RWPE2 (cell line): ENCODE measurements at places on chromosomes 5 and 9.

GRCh38 chr5:592158-592557 lies 20.0 kb upstream of the CEP72 start:
- H3K4me3 ChIP-seq, result no peak overlapping the region
- no peaks in the 10 kb centered on the region for H3K36me3 ChIP-seq
- H3K27me3 ChIP-seq, result peaks cover 52% of the 10 kb centered on the region
- H3K27ac ChIP-seq, result no peak overlapping the region

DNA sequence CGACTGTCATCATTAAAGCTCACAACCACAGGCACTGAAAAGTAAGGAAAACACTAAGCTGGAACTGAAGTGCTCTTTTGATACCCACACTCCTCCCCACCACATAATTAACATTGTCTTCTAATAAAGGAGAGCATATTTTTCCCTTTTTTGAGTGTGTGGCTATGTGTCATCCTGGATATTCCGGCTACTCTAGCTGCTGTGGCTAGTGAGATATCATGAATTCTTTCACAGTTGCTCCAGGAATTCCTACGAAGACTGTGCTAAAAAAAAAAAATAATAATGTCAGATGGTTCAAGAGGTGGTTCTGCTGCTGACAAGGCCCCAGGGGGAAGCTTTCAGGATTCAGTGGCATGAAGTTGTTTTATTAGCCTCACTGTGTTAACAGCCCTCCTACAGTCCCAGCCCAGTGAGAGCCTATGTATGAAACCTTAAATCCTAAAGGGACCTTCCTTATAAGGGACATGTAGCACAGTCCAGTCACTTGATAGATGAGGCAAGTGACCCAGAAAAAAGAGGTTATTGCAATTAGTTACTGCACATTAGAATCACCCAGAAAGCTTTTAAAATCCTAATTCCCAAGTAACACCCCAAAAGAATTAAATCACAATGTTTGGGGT lies 46.6 kb downstream of the TMEM252 start:
- DNase-seq, result no peak
- H3K4me3 ChIP-seq, result no peak overlapping the region

GRCh38 chr9:112072721-112073638 lies 102.1 kb downstream of the SUSD1 start:
- H3K27ac ChIP-seq, result peak overlapping the region; percentile 21
- no peak for DNase-seq
- no peak overlapping the region for H3K4me3 ChIP-seq

- H3K27me3 ChIP-seq, result no peaks in the 10 kb centered on the region
- no peak overlapping the region for H3K27ac ChIP-seq
- no peak for DNase-seq
- H3K4me1 ChIP-seq, result no peaks in the 10 kb centered on the region
- H3K36me3 ChIP-seq, result no peaks in the 10 kb centered on the region
Measured at GRCh38 chr9:11457825-11458790, 845.3 kb upstream of the PTPRD start.

- DNase-seq, result no peak
- no peak overlapping the region for H3K27ac ChIP-seq
- no peaks in the 10 kb centered on the region for H3K27me3 ChIP-seq
- H3K36me3 ChIP-seq, result no peaks in the 10 kb centered on the region
- H3K4me3 ChIP-seq, result no peak overlapping the region
- H3K4me1 ChIP-seq, result peaks cover 8% of the 10 kb centered on the region
Measured at GRCh38 chr5:143693651-143694252, 118.2 kb upstream of the HMHB1 start.

DNA sequence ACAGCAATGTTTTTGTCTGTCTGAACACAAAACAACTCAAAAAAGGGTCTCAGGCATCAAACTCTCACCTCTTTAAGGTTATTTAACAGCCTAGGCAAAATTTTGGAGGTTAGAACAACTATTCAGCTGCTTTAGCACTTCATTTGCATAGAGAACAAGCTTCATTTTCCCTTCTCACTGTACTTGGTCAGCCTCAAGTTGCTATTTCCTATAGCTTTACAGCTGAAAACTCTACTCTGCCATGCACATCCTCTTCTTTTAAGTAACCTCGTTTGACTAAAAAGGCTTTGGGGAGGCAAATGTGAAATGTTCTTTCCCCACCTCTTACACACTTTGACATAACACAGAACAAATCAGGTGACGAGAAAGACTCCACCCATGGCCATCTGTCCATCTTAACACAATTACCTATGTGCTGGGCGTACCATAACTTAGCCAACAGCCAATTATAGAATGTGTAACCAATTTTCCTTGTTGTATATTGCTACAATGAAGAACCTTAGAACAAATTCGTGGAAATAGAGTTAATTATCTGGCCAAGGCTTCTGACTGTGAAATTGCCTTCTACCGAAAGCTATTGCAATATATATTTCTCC lies 195.7 kb downstream of the DCP2 start:
- DNase-seq, result no peak
- H3K4me3 ChIP-seq, result no peak overlapping the region
- no peaks in the 10 kb centered on the region for H3K36me3 ChIP-seq
- H3K27ac ChIP-seq, result no peak overlapping the region
- H3K27me3 ChIP-seq, result no peaks in the 10 kb centered on the region
- H3K4me1 ChIP-seq, result peaks cover 26% of the 10 kb centered on the region

- no peak for DNase-seq
- no peak overlapping the region for H3K27ac ChIP-seq
- H3K27me3 ChIP-seq, result no peaks in the 10 kb centered on the region
- peaks cover 28% of the 10 kb centered on the region for H3K36me3 ChIP-seq
Measured at GRCh38 chr5:75681125-75681830, 36.0 kb downstream of the POC5 start.

- no peaks in the 10 kb centered on the region for H3K27me3 ChIP-seq
- DNase-seq, result no peak
- no peaks in the 10 kb centered on the region for H3K36me3 ChIP-seq
- H3K4me3 ChIP-seq, result no peak overlapping the region
Measured at GRCh38 chr5:159641371-159642039, 274.8 kb upstream of the ADRA1B start.

GRCh38 chr5:153569036-153569435 lies 78.6 kb downstream of the GRIA1 start:
- H3K27ac ChIP-seq, result no peak overlapping the region
- H3K27me3 ChIP-seq, result no peaks in the 10 kb centered on the region
- no peaks in the 10 kb centered on the region for H3K36me3 ChIP-seq
- no peak for DNase-seq

DNA sequence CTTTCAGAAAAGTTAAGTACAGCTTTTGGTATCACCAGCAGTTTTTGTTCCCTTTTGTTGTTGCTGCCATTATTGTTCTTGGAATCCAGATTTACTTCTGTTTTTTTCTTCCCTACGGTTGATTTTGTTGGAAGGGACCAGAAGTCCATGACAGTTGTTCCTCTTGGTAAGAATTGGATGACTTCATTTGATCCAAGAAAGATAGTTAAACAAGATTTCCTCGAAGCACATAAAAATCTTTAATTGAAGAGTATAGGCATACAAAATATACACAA lies 65.4 kb downstream of the CDC42SE2 start:
- H3K4me1 ChIP-seq, result peaks cover 30% of the 10 kb centered on the region
- H3K36me3 ChIP-seq, result peaks cover 6% of the 10 kb centered on the region; the same call in 1 of the 2 replicates
- no peak overlapping the region for H3K4me3 ChIP-seq

DNA sequence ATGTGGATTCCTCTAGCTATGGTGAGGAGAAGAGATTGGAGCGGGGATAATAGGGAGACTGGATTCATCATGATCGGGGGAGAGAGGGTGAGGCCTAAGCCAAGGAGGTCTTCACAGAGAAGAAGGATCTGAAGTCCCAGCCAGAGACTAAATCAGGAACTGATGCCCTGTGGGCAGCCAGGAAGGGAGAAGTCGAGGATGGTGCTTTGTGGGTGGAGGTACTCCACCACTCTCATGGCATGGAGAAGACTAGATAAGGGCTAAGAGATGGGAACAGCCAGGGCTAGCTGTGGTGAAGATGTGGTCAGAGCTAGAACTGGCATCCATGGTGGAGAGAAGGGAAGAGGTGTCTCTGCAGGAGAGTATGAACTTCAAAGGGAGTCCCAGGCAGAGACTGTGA lies 3.0 kb upstream of the RGS14 start:
- H3K4me3 ChIP-seq, result no peak overlapping the region
- no peaks in the 10 kb centered on the region for H3K27me3 ChIP-seq
- peaks cover 13% of the 10 kb centered on the region for H3K4me1 ChIP-seq
- H3K27ac ChIP-seq, result no peak overlapping the region

DNA sequence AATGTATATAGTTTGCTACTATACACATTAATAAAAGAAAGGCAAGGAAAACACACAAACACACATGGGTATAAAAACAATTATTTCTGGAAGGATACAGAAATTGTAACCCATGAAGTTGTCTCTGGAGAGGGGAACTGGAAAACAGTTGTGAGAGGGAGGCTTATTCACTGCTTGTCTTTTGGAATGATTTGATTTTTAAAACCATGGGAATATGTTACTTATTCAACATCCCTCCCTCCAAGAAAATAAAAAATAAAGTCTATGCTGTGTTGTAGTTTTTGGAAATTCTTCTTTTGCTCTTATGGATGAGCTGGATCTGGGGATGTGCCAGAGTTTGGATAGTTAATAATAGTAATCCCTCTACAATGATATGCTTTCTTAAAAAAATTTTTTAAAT lies 6.0 kb upstream of the C1QTNF2 start:
- peaks cover 19% of the 10 kb centered on the region for H3K27me3 ChIP-seq
- no peak overlapping the region for H3K27ac ChIP-seq
- no peak for DNase-seq
- no peaks in the 10 kb centered on the region for H3K36me3 ChIP-seq
- no peak overlapping the region for H3K4me3 ChIP-seq

- H3K27me3 ChIP-seq, result no peaks in the 10 kb centered on the region
- DNase-seq, result peak; percentile 96
- peaks cover 29% of the 10 kb centered on the region for H3K4me1 ChIP-seq
- H3K4me3 ChIP-seq, result no peak overlapping the region
- H3K27ac ChIP-seq, result peak overlapping the region; percentile 82
- H3K36me3 ChIP-seq, result no peaks in the 10 kb centered on the region
Measured at GRCh38 chr9:137411645-137412380, 11.1 kb downstream of the EXD3 start.

DNA sequence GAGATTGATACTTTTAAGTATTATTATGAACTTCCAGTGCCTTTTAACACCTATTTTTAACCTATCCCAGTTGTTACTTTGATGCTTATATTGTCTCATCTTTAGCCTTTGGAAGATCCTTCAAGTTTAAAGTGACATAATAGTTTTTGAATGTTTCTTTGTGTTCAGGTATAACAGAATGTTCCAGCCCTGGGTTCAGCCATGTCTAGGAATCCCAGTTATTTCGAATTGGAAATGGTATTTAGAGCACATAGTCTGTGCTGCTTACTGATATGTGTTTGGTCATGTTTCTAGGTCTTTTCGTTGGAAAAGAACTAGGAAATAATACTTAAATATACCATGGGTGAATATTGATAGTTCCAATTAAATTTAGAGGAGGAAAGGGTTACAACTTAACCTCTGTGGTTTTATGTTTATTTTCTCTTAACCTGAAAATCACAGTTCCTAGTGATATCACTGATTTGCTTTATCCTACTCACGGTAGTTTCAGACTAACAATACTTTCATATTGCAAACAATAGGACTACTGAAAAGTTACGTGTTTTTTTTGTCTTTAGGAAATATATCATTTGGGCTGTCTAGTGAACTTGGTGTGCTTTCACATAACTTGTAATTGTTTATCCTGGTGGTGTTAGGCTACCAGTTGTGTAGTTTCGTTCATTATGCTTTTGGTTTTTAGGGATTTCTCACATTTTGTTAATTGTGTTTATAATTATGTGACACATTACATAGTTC lies 37.8 kb downstream of the UHRF2 start:
- no peak for DNase-seq
- no peaks in the 10 kb centered on the region for H3K27me3 ChIP-seq
- no peak overlapping the region for H3K27ac ChIP-seq

DNA sequence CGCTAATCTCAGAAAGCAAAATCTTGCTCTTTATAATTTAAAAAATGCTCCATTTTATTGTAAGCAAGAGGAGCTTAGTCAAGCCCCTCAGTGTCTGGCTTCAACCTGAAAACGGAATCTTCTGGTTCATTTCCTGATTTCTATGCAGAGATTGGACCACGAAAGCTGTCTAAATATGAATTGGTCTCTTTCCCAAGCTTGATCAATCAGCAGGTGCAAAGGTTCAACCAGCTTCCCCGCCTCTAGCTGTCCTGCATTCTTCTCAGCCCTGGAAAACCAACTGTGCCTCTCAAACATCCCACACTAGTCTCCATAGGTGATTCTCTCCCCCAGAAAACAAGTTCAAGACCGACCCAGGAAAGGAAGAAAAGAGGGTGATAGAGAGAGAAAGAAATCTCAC lies 34.5 kb downstream of the FNBP1 start:
- H3K4me1 ChIP-seq, result no peaks in the 10 kb centered on the region
- no peak overlapping the region for H3K4me3 ChIP-seq
- H3K27ac ChIP-seq, result no peak overlapping the region
- no peak for DNase-seq
- H3K36me3 ChIP-seq, result no peaks in the 10 kb centered on the region

- H3K4me1 ChIP-seq, result no peaks in the 10 kb centered on the region
- H3K36me3 ChIP-seq, result no peaks in the 10 kb centered on the region
- no peak for DNase-seq
- H3K27ac ChIP-seq, result no peak overlapping the region
- no peak overlapping the region for H3K4me3 ChIP-seq
Measured at GRCh38 chr5:90767710-90768109, 209.1 kb downstream of the ADGRV1 start.

DNA sequence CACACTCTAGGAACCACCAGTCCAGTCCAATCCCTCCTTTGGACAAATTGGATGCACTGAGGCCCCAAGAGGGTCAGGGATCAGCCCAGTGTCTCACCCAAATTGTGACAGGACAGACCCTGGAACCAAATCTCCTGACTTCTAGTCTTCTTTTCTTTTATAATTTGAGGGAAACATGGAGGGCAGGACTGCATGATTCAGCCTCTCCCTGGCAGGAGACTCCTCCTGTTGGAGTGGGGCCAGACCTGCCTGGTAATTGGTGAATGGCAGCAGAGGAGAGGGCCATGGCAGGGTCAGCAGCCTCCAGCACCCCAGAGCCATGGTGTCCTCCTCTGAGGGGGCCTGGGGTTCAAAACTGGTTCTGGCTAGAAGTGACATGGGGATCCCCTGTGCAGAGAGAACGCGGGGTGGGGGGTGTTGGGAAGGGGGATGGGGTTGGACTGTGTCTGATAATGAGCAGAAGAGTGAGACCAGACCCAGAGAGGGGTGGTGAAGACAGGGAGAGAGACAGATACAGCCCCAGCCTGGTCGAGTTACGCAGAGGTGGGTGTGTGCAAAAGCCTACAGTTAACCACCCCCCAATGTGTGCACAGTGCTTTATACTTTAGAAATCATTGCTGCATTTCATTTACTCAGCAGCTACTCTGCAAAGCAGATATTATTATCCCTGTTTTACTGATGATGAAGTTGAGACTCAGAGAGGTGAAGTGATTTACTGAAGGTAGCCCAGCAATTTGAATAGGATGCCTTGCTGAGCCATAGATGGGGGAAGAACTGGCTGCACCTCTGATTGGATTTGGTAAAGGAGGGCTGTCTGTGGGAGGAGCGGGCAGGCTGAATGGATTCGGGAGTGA lies 3.8 kb upstream of the SYNPO start:
- H3K4me3 ChIP-seq, result no peak overlapping the region
- H3K27ac ChIP-seq, result peak overlapping the region; percentile 93
- H3K4me1 ChIP-seq, result peaks cover 50% of the 10 kb centered on the region
- DNase-seq, result no peak
